Fibroblast of mammary gland (primary cell): ENCODE measurements at places on chromosomes 12 and 14.

DNA sequence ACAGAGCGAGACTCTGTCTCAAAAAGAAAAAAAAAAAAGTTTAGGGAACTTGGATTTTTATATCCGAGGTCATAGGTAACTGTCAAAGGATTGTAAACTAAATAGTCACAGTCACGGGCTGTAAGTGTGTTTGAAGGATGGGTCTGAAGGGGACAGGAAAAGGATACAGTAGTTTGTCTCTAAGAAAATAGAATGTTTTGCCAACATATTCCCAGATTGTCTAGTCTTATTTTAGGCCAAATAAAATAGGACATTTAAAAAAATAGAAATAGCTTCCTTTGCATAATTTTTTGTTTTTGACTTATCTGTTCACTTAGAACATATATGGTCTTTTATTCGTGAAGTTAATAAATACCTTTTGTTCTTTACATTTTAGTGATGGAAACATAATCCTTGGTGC, 24.2 kb upstream of the REP15 start:
- DNase-seq = no peak

DNA sequence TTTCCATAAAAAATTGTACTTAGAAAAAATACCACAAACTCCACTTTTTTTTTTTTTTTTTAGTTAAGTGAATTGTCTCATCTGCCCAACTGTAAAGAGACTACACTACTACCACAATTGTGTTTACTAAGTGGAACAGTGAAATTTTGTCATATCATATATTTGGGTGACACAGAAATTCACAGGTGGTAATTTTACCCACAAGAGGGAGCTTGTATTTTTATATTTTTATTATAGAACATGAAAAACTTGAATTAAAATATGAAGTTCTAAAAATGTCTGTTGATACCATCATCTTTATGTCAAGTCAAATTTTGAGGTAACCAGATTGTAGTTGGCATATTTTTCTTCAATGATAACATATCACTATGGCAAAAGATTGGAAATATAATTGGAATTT, 329.4 kb upstream of the SOX5 start:
- DNase-seq = no peak

DNA sequence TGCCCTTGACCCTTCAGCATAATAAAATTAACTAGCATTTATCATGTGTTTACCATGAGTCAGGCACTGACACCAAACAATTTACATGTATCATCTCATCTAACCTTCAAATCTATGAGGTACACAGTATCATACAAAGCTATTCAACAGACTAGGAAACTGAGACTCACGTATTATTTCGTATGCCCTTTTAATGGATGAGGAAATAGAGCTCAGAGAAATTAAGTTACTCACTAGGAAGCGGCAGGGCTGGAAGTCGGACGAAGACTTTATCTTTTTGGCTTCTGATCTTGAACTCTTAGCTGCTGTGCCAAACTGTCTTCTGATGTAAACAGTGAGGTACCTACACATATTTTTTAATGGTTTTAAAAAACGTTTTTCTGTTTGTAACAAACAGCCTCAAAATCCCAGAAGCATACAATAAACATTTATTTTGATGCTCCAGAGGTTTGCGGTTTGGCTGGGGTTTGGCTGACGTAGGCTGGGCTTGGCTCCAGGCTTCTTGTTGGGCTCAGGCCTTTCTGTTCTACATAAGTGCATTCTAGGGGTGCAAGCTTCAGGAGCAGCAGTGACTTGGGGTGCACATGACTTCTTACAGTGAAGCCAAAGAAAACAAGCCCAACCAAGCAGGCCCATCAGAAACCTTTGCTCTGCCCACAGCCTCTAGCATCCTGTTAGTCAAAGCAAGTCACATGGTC, 184.7 kb downstream of the TBX5 start:
- DNase-seq = peak; percentile 64

GRCh38 chr12:52060498-52061177, 9.1 kb upstream of the ATG101 start:
- no peak for DNase-seq

DNA sequence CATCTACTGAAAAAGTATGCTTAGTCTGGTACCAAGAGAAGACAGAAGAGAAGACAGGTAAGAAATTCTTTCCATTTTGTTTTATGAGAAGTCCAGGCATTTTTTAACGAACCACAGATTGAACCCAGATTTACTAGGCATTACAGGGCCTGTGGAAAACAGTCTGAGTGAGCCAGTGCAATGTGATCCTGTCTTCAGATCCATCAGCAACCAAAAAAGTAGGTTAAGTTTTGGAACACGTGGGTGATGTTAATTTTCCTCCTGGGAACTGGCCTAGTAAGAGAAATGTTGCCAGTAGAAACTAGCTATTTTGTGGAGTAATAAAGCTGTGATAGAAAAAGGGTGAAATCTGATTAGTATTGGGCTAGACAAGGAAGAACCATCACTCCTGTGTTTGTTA, 440.9 kb upstream of the SEL1L start:
- DNase-seq = no peak

DNA sequence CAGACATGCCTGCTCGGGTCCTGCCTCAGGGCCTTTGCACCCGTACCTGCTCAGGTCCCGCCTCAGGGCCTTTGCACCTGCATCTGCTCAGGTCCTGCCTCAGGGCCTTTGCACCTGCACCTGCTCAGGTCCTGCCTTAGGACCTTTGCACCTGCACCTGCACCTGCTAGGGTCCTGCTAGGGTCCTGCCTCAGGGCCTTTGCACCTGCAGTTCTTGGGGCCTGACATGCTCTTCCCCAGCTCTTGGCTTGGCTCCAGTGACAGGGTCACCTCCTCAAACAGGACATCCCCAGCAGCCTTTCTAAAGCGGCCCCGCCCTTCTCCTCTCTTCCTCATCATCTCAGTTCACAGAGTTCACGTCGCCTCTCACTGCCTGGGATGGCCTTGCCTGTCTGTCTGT, 54.9 kb upstream of the NCOR2 start:
- DNase-seq = no peak

GRCh38 chr12:5694759-5695409, 250.2 kb downstream of the ANO2 start:
- DNase-seq = no peak

- peak; percentile 1 for DNase-seq
These were observed 693.8 kb downstream of the BCL11B start for GRCh38 chr14:98578204-98578603.

GRCh38 chr14:21308132-21308478, 28.2 kb downstream of the RPGRIP1 start:
- DNase-seq = no peak

DNA sequence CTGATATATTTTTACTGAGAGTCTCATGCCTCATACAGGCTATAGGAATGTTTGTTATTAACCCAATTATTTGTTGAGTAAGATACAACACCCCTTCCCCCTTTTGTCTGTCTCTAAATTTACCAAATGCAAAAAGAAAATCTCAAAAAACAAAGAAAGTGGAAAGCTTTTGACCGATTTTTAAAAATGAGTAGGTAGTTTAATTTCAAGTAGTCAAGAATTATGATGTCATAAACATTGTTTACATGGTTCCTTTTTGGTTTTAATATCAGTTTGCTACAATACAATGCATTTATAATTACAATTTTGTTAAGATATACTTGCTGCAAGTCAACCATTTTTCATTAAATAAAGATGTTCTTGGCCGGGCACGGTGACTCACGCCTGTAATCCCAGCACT, 84.7 kb upstream of the HMGA2 start:
- no peak for DNase-seq

DNA sequence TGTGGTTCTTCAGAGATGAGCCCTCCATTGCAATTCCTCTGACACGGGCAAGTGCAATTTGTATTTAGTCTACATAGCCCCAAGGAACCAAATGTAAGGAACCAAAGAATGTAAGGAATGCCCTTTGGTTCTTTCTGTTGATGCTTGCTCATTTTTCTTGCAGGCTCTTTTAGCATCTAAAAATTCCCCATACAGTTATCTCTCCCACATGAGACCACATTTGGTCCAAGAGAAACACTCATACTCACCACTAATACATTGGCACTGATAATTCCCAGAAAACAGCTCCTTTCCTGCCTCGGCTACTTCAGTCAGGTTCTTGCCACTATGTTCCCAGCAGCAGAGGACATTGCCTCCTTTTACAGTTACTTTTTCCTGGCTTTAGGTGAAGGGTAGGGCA, 332.6 kb downstream of the AEBP2 start:
- peak; percentile 51 for DNase-seq

DNA sequence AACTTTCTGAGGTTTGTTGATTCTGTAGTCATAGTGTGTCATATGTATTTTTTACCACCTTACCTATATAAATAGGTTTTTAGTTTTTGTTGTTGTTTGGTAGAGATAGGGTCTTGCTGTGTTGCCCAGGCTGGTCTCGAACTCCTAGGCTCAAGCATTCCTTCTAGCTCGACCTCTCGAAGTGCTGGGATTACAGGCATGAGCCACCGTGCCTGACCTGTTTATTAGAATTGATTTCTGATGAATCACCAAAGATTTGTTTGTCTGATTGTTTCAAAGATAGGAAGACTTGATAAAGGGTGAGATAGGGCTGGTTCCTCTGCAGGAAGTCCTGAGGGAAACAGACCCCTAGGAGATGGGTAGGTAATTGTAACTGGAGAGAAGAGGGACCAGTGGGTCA, 481.6 kb downstream of the PCNX1 start:
- DNase-seq = no peak

DNA sequence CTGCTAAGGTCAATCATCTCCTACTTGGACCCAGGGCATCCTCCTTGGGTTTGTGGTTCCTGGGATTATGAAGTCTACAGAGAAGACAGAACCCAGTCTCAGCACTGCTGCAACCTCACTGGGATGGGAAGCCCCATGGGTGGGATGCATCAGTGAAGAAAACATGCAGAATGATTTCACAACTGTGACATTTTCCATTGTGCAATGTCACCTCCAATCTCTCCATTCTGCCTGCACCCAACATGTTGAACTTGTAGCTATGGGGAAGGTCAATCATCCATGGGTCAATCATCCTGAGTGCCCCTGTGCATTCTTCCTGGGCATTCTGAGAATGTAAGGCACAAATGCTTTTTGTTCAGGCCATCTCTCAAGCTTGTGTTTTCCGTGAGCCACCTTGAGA, 1004.4 kb upstream of the TMEM132C start:
- peak; percentile 60 for DNase-seq

GRCh38 chr12:41402801-41403200, 214.7 kb downstream of the PDZRN4 start:
- DNase-seq = peak; percentile 1

DNA sequence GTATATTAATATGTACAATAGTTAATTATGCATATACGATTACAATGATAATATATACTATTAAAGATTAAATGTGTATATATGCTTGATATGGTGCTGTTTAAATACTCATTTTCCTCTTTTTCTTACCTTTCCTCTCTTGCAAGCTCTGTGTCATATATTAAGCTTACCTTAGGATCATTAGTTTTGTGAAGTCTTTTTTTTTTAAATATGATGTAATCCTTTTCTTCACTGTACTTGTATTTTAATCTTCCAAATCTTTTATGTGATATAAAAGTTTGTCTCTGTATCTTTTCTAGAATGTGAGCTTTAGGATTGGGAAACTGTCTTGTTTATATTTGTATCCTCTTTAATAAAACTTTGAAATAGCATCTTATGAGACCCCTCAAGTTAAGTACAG, 88.7 kb downstream of the CCDC91 start:
- DNase-seq = no peak

DNA sequence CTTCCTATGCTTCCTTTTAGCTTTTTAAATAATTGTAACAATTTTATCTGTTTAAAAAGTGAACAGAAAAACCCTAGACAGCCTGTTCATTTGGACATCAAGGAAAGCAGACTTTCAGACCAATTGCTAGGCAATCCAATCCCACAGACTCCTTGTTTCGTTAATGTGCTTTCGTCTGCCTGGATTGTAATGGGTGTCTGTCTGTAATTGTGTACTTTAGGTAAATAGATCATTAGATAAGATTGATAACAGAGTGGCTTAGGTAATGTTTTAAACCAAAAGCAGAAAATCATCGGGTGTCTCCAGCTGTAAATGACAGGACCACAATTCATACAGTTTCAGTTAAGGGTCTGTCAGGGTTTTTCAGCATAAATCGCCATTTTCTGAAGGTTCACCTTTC, 19.6 kb downstream of the CCDC60 start:
- DNase-seq = no peak

DNA sequence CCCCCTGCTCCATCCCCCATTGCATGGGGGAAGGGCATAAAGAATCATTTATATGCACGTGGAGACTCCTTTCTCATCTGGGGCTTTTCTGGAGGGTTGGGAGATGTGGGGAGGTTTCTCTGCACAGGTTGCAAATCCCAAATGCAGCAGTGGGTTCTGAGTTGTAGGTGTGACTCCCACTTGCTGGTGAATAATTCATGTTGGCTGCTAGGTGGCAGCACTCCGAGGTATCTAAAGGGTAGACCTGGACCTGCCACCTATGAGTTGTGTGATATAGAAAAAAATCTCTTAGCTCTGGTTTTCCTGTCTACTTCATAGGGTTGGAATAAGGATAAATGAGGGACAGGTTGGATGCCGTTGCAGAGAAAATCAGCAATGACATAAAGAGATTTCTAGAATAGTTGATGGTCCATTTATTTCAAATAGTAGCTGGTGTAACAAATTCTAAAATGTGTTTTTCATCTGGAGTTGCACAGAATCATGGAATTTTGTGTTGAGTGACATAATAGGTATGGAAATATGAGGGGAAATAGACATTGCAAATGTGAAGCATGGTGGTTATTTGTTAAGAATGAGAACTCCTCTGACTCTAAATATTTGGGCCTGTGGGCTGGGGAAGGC, 4.6 kb downstream of the MARCHF9 start:
- no peak for DNase-seq

- DNase-seq = peak; percentile 27
These were observed 205.4 kb downstream of the RASSF9 start for GRCh38 chr12:85630851-85631250.

GRCh38 chr12:65306366-65307168, 28.1 kb downstream of the MSRB3 start:
- peak; percentile 74 for DNase-seq

GRCh38 chr12:12266389-12266872, 413 bp downstream of the LRP6 start:
- DNase-seq = no peak

- DNase-seq = no peak
These were observed 13.8 kb downstream of the MGST1 start for GRCh38 chr12:16361142-16361783.

GRCh38 chr14:99329711-99330315, 57.8 kb upstream of the BCL11B start:
- no peak for DNase-seq
